ENCODE measurements at places on chromosomes 11 and 22.

DNA sequence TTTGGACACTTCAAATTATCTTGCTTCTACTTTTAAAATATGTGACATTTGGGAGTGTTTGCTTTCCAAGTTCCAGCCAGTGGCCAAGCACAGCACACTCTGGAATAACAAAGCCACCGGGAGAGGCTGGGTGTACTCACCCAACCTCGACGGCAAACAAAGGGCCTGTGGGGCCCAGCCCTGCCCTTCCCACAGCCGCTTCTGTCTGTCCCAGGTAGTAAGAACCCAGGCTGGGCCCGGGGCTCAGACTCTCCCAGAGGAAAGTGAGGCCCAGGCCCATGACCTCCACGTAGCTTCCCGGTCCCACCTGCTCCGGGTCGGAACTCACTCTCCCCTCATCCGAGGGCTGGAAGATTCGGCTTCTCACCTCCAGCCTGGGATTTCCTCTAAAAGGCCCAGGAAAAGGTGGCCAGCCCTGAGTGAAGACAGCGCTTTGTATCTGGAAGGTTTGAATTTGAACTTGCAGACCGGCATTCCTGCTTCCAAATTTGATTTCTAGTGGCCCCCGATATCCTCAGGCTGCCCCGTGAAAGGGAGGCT, 93.5 kb downstream of the CELSR1 start:
- no peak for DNase-seq

- DNase-seq = no peak
Observed at GRCh38 chr11:109784536-109784935, 308.7 kb upstream of the ZC3H12C start.

DNA sequence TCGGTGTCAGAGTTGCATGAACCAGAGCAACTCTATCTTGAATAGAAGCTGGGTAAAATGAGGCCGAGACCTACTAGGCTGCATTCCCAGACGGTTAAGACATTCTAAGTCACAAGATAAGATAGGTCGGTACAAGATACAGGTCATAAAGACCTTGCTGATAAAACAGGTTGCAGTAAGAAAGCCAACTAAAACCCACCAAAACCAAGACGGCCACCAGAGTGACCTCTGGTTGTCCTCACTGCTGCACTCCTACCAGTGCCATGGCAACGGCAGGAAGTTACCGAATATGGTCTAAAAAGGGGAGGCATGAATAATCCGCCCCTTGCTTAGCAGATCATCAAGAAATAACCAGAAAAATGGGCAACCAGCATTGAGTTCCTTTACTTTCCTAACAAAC, 2.4 kb upstream of the KAT5 start:
- no peak for DNase-seq

DNA sequence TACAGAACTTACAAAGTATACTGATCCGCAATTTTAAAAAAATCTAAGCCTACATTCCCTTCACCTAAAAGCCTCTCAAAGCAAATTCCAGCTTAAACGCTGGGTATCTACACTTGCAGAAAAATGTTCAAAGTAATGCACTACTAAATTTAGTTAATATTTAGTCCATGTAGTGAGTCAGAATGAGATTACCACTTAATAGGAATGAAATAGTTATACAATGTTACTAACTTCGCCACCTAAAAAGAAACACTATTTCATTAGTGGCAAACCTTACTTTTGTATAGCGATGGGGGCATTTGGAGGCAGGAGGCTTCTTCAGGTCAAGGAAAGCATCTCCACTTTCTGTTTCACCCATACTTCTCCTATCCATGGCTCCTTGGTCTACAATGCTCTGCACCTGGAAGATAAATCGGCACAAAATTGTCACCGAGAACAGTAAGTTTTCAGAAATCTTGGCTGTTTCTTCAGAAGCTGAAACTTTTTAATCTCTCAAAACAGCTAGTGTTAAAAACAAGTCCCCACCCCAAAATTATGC, 1.2 kb downstream of the EIF4ENIF1 start:
- no peak for DNase-seq

DNA sequence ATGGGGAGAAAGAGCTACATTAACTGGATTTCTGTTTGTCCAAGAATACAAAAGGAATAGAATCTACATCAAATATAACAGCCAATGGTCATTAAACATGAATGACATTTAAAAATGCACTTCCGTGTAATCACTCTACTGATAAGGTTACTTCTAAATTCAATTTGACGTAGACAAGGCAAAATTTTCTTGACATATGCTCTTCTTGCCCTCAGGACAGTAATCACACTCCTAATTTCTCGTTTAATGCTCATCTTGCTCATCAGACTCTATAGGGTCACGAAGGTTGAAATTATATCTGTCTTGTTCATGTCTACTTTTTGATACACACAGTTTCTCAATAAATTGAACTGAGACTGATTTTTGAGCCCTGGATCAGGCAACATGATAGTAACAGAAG, 58.4 kb downstream of the NARS2 start:
- DNase-seq = no peak

DNA sequence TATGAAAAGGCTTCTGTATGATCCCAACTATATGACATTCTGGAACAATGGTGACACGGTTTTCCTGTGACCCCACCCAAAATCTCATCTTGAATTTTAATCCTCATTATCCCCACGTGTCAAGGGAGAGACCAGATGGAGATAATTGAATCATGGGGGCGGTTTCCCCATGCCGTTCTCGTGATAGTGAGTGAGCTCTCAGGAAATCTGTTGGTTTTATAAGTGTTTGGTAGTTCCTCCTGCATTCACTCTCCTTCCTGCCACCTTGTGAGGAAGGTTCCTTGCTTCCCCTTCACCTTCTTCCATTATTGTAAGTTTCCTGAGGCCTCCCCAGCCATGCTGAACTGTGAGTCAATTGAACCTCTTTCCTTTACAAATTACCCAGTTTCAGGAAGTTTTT, 53.1 kb upstream of the TSPAN18 start:
- no peak for DNase-seq

GRCh38 chr11:26065944-26066343, 266.0 kb upstream of the ANO3 start:
- no peak for DNase-seq

DNA sequence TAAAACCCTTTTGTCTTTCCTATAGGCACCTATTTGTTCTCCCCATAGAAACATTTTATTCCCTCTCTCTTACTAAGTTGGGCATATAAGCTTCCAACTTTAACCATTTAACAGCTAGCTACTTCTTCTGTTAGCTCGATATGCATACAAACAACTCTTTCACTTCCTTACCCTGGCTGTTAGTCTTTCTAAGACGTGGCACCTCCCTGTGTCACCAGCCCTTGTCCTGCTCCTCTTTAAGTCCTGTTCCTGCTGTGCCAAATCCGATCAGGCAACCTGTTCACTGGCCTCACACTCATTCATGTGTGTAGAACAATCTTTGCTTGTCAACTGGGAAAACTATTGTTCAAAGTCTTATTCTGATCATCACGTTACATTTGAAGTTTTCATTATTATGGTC, 1376.1 kb upstream of the TENM4 start:
- DNase-seq = no peak

GRCh38 chr22:22959147-22959827, 71.7 kb downstream of the IGLL5 start:
- DNase-seq = peak; percentile 92

DNA sequence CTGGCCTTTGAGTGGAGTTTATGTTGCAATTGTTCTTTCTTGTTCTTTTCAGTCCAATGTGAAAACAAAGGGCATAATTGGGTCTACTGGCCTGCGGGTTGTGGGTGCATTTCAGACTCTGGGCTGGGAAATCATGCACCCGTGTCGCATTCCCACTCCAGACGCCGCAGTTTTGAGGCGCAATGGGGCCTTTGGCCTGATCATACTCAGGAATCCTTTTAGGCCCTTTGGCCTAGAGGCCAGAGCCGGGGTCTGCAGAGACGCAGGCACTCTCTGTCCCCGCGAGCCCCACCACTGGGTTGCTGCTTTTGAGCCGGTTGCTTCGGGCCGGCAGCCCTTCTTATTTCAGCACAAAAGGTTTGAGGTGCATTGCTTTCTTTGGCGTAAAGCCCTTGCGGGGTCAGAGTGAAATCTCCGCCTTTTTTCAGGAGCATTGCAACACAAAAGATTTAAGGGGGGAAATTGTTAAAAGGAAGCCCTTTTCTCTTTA, 48.4 kb upstream of the DBX1 start:
- DNase-seq = no peak

- no peak for DNase-seq
Observed at GRCh38 chr11:46664612-46665011, 35.8 kb downstream of the ARHGAP1 start.

DNA sequence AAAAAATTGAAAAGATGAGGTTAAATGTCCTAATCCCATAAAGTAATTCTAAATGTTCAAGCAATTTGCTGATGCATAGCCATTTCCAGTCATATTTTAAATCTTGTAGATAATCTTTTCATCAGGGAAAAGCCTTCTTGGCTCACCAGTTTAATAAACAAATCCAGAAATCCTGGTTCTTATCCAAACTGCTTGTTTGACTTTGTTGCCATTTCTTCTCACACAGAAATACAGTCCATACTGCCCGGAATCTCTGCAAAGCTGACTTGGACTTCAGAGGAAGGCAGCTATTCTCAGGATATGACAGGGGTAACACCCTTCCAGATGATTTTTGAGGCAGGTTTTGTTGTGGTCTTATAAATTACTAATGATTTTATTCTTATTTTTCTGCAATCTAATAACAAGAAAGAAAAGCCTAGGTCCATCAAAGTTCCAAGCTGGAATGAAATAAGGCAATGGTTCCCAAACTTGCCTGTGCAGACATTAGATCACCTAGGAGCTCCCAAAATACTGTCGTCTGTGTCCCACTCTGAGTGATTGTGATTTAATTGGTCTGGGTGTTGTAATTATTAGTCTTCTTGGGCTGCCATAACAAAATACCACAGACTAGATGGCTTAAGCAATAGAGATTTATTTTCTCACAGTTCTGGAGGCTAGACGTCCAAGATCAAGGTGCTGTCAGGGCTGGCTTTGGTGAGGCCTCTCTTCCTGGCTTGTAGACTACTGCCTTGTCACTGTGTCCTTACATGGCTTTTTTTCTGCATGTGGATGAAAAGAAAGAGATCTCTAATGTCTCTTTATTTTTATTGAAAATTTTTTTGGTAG, 55.1 kb upstream of the RCE1 start:
- DNase-seq = no peak
